T1000 (cell line): ENCODE measurements at places on chromosomes 12 and 14.

DNA sequence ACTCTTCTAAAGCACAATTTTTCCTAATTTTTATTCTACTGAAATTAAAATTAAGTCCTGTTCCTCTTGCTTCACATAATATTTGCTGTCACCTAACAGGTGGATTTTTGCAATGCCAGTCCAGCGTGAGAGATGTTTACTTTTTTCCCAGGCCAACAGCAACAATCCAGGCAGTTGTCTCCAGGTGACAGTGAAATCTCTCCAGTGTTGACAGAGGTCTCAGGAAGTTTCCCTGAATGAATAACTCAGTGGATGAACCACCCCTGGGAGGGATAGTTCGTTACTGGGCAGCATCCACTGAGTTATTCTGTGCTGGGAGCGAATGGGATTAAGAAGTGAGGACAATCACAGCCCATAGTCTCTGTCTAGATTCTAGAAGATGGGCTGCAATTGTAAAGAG, 7.1 kb upstream of the NT5DC3 start:
- DNase-seq: no peak

DNA sequence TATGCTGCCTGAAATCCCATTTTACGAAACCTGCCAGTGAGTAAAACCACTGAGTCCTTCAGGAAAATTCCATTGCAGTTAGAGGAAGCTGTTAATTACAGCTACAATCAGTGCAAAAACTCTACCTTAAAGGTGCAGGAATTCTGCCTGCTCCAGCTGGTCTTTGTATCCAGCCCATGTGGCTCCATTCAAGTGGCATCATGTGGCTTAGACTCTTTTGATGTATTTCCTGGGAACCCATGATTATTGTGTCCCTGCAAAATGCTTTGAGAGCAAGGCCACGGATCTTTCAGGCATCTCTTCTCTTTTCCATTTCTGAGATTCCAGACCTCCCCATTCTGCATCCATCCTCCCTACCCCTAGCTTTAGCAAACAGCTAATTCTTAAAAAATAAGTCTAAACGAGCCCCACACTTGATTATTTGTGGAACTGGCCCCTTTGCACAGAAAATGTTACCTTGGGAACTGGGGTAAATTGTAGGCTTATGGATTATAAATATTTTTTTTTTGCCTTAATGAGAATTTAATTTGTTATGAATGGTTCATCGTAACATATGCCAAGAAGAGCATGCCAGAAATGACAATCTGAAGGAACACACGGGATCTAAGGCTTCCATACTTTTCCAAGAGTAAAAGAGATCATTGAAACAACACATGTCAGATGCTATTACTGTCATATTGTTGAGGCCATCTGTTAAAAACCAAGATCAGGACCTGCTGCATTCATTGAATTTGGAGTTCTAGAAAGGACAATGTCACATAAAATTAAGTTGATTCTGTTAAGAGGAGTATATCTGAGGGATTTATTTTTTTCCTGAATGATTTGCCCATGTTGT, 144.6 kb downstream of the TPH2 start:
- no peak for DNase-seq

- DNase-seq: no peak
Measured at GRCh38 chr12:127503246-127503645, 763.7 kb upstream of the TMEM132C start.

DNA sequence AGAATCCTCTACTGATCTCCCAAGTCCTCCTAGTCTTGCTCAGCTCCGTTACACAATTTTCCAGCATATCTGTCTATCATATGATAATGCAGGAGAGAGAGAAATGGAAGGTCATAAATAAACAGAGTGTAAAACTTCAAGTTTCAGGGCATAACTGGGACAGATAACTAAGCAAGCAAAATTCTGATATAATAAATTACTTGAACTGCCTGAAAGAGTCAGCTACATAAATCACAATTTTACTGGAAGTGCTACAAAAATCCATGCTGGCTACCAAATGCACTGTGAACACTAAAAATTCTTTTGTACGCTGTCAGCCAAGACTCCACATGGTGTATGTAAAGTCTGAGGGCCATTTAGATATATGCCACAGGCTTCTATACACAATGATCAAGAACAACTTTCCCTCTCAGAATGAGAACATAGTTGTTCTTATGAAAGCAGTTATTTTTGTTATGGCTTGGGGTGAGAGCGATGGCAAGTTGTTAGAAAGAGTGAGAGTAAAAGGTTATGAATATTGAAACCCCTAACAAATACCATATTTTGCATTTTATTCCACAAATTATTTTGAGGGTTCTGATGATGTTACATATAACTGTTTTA, 41.1 kb downstream of the GRIP1 start:
- DNase-seq: no peak

DNA sequence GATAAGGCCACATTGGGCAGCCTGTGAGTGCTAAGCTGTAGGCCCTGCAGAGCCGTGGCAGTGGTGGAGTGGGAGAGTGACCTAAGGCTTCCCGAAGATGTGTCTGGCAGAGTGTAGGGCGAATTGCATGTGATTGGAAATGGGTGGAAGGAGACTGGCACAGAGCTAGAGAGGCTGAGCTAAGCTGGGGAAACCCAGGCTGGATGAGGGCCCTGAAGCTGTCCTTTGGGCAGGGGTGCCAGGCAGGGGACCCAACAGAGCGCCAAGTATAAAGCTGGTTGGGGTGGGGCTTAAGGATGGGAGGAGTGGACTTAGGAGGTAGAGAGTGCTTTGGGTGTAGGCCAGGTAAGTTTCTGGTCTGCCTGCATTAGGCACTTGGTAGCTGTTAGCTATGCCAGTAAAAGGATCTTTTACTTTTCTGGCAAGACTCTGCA, 47.9 kb downstream of the WDR20 start:
- no peak for DNase-seq

- DNase-seq: no peak
Measured at GRCh38 chr12:67980391-67980790, 8.9 kb upstream of the IFNG-AS1 start.

GRCh38 chr12:52913431-52913821, 8.6 kb upstream of the KRT8 start:
- no peak for DNase-seq

- DNase-seq: no peak
Measured at GRCh38 chr14:31992011-31992447, 85.1 kb upstream of the ARHGAP5 start.

DNA sequence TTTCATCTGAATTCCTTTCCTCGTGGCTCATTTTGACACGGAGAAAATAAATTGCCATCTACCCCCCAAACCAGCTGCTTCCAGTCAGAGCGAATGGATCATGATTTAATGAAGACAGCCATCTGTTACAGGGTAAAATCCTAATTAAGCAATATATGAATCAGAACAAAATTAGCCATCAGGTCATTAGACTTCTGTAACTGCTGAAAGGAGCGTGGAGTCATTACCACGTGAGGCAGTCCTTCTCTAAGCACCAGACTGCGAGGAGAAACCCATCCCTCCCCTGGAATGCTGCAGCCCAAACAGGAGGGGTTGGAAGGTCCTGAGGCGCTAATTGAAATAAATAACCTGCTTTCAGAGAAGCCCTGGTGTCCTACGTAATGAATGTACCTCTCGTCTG, 51.1 kb upstream of the TCL1A start:
- no peak for DNase-seq

GRCh38 chr14:67934087-67934486, 114.5 kb downstream of the RAD51B start:
- no peak for DNase-seq

GRCh38 chr12:104751594-104751993, 206.5 kb downstream of the SLC41A2 start:
- DNase-seq: no peak

- no peak for DNase-seq
Measured at GRCh38 chr12:19402743-19403431, 36.4 kb upstream of the AEBP2 start.

- DNase-seq: no peak
Measured at GRCh38 chr12:116200812-116201211, 76.7 kb downstream of the MED13L start.

DNA sequence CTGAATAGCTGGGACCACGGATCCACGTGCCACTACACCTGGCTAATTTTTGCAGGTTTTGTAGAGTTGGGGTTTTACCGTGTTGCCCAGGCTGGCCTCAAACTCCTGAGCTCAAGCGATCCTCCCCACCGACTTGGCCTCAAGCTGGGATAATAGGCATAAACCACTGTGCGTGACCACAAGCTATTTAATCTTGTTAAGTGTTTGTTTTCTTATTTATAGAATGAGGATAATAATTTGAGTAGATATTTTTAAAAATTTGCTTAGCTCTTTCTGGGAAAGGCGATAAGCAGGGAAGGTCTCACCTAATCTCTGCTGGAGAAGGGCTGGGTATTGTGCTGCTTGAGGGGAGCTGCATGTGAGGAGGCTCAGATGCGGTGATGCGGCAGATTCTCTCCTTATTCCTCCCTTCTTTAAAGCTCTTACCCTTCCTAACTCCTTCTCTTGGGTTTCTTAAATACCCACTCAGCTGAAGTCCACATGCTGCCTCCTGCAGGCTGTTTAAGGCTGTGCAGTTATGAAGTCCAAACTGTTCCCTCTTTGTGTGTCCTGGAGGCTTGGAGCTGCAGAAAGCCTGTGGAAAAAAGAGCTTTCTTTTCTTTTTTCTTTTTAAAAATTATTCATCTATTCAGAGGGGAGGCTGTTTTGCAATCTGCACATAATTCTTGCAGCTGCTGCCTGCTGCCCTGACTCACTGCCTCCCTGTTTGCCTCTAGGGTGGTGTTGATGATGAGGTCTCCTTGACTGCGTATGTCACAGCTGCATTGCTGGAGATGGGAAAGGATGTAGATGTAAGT, 37.9 kb downstream of the A2ML1 start:
- no peak for DNase-seq

DNA sequence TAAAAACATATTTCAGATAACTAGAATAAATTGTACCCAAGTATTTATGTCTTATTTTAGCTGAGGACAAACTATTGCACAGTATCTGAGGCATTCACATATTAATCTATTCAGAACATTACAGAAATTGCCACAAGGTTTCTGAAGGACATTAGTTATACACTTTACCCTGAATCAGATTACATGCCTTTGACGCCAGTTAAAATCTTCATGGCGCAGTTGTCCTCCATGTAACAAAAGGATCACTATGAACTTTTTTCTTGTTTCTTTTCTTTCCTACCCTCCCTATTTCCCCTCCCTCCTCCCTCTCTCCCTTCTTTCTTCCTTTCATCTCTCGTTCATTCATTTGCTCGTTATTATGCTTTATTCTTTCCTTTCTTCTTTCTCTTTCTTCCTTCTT, 176.6 kb upstream of the KITLG start:
- DNase-seq: no peak

GRCh38 chr12:42130672-42131402, 13.8 kb downstream of the GXYLT1 start:
- DNase-seq: no peak

DNA sequence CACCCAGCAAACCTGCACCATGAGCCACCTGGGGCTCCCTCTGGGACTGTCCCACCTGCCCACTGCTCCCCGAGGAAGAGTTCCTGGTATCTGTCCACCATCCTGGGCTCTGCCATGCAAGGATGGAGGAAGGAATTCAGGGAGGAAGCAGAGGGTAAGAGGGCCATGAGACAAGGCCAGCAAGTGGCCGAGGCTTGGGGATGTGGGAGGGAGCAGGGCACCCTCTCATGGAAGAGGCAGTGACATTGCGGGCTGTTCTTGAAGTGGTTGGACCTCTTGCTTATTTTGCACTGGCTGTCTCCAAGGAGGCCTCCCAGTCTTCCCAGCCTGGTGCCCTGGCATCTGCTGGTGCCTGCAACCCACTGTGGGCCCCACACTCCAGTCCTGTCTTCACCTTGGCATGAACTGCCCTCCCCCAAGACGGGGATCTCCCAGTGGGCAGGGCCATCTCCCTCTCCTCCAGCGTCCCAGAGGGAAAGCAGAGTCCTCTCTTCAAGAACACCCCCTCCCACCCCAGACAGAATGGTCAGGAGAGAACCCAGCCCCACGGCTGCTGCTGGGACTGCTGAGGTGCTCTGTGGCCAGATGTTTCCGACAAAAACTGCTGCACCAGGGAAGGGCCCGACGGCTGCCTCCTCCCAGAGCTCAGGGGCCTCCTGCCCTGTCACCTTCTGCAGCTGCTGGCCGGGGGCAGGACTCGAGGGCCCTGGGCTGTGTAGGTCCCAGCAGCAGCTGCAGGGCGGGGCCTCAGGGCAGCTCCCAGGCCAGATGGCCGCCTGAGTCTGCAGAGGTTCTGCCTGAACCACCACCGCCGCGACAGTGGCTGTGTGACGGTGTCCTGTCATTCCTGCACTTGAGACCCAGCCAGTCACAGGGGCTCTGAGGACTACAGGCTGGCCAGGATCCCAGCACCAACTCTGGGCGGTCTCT, 1.8 kb upstream of the AKT1 start:
- no peak for DNase-seq

GRCh38 chr14:32300136-32300535, 29.0 kb upstream of the AKAP6 start:
- no peak for DNase-seq

DNA sequence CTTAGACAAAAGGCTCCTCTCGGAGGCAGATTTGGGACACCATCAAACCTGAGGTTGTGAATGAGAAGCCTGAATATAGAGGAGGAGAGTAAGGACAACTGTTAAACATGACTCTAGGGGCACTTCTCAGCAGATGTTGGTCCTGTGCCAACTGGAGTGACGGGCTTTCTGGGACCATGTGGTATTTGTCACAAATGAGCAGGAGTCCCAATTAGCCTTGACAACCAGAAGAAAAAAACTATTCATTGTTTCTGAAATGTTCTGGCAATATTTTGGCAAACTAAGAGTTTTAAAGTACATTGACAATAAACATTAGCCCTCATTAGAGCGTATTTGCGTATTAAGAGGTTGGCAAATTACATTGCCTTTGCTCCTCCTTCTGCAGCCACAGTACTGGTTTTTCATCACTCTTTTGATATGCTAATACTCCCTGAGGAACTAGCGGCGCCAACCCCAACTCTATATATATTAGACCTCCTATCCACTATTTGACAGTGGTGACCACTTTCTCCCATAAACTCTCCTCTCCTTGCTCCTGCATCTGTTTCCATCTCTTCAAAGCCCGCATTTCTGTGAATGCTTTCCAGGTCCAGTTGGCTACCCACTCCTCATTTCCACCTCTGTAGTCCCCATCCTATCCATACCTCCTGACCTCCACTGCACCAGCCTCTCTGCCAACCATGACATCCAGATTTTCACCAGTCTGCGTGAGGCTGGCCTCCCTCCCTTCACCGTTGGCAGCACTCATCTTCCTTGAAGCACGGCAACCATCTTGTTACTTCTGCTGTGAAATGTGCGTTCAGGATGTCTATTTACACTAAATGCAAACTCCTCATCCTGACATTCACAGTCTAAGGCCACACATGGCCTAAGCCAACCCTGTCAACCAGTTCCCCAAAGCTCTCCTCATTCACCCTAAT, 100.7 kb downstream of the ZFC3H1 start:
- no peak for DNase-seq

- no peak for DNase-seq
Measured at GRCh38 chr12:45353944-45354343, 138.0 kb downstream of the ANO6 start.

DNA sequence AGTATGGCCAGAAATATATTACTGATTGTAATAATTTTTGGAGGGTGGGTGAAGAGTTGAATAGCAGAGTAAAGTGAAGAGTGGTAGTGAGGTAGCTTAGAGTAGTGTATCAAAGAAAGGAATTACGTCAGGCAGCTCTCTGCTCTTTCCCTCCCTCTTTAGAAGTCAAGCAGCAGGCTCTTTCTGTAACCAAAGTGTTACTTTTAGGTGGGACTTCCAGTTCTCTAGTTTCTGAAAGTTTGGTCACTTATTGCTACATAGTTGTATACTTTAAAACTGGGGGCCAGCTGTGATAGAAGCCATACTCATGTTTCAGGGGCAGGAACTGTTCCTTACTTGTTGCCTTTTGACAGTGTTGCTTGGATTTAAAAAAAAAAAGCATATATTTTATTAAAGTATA, 30.6 kb downstream of the ATF7IP start:
- no peak for DNase-seq
